ENCODE measurements at places on chromosomes 12 and 14.
A peak's percentile ranks its signal among the peaks of the same experiment; 100 is the strongest.

DNA sequence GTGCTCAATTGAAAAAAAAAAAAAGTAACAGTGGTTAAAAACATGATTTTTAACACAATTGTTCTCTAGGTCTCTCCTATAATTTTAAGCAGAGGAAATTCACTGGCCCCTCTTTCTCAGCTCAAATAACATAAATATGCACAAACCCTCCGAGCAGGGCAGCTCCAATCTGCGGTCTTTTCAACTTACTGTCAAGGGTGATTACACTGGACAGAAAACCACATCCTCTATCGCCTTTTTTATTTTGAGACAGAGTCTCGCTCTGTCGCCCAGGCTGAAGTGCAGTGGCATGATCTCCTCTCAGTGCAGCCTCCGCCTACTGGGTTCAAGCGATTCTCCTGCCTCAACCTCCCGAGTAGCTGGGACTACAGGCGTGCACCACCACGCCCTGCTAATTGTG lies 16.5 kb upstream of the GABARAPL1 start:
- DNase-seq, result no peak

DNA sequence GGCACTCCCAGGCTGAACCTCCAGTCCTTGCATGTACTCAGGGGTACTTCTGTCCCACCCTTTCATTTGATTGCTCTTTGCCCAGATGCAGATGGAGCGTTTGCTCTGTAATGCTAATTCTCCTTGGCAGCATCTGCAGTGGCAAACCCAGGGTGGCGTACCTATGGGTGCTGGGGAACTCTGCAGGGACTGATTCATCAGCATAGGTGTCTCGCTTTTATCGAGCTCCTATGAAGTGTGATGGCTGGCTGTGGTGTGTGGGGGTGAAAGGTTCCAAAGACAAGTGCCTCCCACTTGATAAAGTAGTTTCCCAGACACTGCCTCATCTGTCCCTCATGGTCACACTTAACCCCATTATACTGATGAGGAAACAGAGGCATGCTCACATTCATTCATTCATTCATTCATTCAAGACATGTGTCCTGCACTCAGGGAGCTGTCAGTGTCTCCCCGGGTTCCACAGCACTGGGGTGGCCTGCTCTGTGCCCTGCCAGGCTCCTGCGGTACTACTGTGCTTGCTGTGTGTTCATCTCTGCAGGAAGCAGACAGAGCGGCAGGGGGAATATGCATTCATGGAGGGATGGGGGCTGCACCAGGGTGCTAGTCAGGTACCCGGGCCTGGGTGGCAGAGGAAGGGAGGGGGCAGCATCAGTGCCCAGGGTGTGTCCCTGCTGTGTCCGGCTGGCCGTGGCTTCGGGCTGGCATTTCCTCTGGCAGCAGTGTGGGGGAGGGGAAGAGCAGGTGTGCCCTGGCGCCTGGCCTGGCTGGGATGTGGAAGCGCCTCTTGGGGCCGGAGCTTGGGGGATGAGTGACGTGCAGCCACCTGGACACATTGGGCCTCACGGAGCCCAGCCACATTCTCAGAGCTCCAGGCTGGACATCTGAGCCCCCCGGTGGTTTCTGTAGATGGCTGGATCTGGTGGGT lies 110.9 kb downstream of the TSPAN9 start:
- DNase-seq, result no peak

GRCh38 chr12:109783965-109784244 lies 49.3 kb downstream of the TRPV4 start:
- no peak for DNase-seq

DNA sequence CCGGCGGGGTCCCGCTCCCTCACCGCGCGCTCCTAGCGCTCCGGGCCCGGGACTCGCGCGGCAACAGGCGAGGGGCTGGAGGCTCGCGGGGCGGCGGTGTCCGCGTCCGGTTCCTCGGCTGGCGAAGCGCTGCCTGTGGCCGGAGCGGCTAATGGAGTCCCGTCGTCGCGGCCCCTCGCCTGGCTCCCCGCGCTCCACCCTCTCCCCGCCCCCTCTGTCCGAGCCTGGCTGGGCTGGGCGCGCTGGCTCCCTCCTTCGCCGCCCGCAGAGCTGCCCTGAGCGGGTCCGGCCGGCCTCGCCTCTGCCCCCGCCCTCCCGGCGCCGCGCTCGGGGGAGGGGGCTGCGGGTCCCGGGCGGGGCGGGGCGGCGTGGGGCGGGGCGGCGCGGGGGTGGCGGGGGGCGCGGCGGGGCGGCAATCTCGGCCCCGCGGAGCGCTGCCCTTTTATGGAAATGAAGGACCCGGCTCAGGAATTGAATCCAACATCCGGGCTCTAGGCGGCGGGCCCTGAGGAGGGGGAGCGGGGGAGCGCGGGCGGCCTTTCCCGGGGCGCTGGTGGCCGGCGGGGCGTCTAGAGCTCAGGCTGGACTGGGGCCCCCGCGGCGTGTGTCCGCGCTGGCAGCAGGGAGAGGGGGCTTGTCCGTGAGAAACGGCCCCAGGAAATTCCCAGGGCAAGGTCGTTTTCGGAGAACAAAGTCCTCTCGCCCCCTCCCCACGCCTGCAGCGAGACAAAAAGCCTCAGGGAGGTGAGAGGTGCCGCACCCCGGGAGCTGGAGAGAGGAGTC lies at the start of gene FERMT2:
FERMT2 (minus strand) TSS at position 153 of the 783 bp plus-strand sequence. CDS start 482 bp downstream, outside the sequence.
- DNase-seq, result peak; percentile 97

DNA sequence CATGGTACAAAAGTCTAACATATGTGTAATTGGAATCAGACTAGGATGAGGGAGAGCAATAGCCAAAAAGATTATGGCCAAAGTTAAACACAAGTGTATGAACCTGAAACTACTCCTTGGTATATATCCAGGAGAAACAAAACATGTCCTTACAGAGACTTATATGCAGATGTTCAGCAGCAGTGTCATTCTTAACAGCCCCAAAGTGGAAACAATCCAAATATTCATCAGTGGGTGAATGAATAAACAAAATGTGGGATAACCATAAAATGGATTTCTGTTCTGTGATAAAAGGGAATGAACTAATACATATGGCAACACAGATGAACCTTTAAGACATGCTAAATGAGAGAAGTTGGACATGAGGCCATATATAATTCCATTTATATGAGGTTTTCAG lies 30.2 kb downstream of the PWP1 start:
- DNase-seq, result no peak

Data from amniotic stem cell (primary cell).